ENCODE measurements at places on chromosomes 1 and 21.

GRCh38 chr1:13617773-13618172, 34.1 kb downstream of the PDPN start:
- DNase-seq, result no peak

GRCh38 chr1:42913426-42914091, 45.1 kb downstream of the SLC2A1 start:
- DNase-seq, result no peak

DNA sequence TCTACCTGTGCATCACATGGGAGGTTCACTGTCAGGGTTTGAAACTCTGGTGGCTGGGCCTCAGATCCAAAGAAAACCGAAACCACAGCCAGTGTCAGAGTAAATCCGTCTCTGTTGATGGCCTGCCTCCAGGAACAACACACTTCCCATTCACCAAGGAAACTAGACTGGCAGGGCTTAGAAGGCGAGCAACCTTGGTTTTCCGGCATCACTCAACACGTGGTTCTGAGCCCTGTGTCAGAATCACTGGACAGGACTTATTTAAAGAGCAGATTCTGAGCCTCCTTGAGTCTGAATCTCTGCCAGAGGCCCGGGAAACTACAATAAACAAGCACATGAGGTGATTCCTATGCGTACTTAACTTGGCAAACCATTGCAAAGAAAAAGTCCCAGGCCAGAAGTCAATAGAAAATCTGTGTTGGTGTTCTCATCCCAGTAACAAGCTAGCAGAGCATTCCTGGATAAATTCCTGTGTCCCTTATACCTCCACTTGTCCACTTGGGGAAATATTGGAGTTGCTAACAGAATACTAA, 70.0 kb downstream of the KCTD3 start:
- DNase-seq, result peak; percentile 14

GRCh38 chr1:113031171-113031933, 41.6 kb upstream of the LRIG2 start:
- DNase-seq, result no peak

DNA sequence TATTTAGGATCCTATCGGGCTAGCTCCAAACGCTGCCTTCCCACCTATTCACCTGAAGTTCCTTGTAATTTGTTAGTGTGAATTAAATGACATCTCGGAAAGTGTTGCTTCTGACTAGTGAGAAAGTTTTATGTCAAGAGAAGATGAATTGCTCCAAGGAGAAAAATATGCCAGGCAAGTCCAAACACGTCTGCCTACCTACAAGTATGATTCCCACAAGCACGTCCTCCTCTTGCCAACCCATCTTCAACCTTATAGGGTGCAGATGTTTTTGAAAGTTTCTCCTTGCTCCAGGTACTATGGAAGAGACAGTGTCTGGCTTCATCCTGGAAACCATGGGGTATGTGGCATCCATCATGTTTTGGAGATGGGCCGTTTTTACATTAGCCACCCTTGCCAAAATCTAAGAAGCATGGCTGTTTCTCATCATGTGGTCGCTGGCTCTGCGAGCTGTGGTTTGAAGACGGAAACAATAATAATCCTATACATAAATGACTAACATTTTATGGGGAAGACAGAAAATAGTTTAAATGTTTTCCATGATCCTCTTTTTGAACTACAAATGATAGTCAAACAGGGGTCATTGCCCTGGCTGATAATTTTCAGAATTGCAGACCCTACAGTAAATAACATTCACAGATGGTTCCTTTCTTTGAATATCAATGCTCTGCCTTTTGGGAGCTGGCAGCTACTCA, 505.8 kb downstream of the SMYD3 start:
- no peak for DNase-seq

DNA sequence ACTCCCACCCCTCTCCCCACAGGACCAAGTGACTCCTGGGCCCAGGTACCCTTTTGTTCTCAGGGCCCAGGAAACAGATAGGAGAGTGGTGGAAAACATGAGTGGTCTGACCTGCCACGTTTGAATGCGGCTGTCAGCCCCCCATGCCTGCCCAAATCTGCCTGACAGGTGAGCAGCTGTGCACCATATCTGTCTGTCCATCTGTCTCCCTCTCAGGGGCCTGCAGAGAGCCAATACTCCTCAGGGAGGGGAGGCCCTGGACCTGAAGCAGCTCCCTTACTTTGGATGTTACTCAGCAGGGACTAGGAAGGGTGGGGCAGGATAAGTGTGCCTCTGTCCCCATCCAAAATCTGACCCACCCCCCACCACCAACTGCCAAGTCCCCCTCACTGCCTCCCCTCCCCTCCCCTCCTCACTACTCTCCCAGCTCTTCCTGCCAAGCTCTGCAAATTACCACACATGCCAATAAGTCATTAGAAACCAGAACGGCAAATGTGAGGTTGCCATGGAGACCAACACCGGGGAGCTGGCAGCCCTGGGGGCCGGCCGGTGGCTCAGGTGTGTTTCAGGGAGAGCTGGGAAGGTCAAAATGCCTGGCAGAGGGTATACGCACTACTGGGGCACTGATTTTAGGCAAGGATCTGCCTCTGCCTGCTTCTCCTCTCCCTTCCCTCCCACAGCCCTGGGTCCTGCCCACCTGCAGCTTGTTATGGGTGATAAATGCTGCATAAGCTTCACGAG, 11.5 kb downstream of the LRRN2 start:
- DNase-seq, result no peak

DNA sequence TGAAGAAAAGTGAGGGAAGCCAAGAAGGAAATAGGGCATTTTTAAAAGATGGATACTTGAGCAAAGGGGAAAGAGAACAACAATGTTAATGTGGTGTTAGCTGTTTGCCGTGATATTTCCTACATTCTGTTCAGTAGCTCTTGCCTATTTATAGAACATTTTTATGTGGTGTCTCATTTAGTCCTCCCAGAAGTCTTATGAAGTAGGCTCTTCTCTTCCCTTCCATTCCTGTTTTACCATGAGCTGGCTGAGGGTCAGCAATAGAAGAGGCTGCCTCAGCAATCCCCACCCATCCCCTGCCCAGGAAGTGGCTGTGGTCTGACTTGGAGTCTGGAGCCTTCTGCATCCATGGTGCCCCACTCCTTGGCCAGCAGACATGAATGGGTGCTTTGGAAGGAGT, 60.1 kb downstream of the KIAA0040 start:
- DNase-seq, result no peak

- no peak for DNase-seq
Observed at GRCh38 chr1:89381618-89382017, 17.8 kb downstream of the GBP6 start.

GRCh38 chr1:26337625-26338024, 16.3 kb downstream of the CRYBG2 start:
- no peak for DNase-seq

DNA sequence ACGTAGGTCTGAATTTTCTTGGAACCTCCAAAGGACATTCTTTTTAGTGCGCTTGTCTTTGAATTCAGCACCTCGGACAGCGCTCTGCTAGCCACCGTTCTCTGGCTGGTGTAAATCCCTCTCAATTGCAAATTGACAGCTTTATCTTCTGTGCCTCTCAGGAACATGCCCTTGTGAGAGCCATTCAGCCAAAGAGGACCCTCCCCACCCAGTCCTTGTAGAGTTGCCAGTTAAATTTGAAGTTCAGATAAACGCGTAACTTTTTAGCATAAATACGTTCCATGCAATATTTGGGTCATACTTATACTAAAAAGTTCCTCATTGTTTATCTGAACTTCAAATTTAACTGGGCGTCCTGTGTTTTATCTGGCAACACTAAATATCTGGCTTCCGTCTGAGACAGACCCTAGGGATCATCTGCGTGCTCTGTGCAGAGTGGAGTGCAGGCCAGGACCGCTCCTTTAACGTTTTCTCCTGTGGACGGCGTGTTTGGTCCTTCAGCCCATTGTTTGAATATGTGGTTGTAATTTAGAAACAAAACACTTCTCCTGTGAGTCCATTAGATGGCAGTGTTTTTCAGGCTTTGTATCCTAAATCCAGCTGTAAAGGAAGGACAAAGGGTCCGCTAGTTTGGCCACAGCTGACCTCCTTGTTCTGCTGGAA, 7.0 kb downstream of the KCNAB2 start:
- peak; percentile 56 for DNase-seq

- DNase-seq, result no peak
Observed at GRCh38 chr1:229856009-229856650, 210.9 kb upstream of the GALNT2 start.

GRCh38 chr1:11880911-11881748, 22.4 kb upstream of the NPPB start:
- peak; percentile 39 for DNase-seq

GRCh38 chr1:157505481-157506272, 46.6 kb downstream of the FCRL5 start:
- no peak for DNase-seq

GRCh38 chr21:23858878-23859277, 1748.4 kb downstream of the MRPL39 start:
- DNase-seq, result no peak

DNA sequence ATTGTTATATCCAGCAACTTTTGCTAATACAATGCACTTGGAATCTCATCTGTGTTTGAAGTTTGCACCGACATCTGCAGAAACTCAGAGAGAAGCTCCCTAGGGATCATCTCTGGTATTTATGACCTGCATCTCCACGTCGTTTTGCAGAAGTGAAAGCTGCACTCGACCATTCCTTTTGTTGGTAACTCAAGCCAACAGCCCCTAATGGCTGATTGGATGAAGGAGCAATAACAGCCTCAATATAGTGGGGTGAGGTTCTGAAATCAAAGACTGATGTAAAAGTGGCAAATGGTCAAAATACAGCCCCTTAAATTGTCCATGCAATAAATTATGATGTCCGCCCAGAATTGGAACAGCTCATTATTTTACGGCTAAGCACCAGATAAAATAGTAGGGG, 344.2 kb upstream of the KAZN start:
- peak; percentile 57 for DNase-seq

- no peak for DNase-seq
Observed at GRCh38 chr1:239262538-239262937, 123.8 kb upstream of the CHRM3 start.

DNA sequence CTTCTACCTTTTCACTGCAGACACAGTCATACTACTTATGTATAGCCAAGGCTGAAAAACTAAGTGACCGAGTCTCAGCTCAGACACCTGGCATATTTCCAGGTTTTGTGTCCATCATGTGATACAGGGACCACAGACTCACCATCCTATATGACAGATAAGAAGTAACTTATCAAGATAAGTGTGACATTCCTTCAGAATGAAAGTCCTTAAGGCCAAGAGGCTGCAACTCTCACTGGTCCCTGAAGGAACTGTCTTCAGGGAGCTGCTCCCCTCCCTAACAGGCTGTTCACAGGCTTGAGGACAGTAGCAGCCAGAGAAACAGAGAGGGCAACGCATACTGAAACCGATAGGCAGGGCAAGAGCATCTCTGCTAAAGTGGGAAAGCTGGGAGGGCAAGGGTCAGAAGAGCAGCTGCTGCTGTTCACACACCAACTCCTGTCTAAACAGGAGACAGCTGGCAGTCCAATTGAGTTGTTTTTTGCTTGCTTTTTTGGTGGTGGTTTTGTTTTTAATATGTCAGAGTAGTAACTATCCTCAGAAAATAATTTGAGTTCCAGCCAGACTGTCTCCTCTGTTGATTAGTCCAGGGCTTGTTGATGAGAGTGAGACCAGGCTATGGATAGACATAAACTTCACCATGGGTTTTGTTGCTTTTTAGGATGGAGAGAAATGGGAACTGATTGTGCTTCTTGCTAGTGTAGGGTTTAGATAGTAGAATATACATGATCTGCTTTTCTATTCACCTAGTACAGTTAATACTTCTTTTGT, 67.7 kb downstream of the MACF1 start:
- no peak for DNase-seq

GRCh38 chr21:35475762-35476161, 426.7 kb upstream of the RUNX1 start:
- no peak for DNase-seq

DNA sequence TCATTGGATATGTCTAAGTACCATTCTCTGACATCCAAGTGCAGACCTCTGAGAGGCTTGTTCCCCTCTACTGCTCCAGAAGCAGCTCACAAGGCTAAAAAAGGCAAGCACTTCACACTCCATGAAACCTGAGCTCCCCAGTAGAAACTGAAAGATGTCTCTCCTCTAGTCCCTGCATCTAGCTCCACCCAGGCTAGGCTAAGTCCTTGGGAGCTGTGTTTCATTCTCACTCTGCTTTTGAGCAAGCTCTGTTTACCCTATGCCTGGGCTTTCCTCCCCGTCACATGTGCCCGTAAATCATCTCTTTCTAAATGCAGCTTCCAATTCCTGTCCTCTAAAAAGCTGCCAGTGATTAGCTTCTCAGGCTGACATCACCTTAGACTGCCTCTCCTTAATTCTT, 39.0 kb downstream of the LRRC71 start:
- no peak for DNase-seq

DNA sequence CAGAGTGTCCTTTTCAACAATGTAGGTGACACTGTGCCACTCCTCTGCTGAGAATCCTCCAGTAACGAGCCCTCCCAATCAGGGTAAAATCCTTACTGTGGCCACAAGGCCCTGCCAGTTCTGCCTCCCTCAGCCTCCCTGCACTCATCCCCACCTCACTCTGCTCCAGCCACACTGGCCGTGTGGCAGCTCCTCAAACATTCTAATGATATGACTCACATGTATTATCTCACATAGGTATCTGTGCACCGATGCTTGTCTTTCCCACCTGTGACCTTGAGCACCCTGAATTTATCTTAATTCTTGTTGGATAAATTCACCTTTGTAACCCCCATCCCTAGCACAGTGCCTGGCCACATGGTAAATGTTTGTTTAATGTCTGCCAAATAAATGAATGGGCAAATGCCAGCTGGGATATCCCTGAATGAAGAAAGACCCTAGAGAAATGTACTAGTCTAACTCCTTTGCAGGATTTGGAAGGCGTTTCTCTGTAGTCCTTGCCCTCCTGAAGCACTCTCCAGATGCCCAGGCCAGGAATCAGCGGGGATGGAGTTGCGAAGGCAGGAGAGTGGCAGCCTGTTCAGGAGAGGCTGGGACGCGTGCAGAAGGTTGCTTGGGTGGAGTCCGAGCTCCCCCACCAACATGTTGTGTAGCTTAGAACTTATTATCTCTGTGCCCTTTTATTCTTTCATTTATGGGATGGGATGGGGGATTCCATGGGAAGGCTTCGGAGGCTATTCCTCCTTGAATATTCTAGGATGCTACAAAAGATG, 106.0 kb downstream of the TMEM53 start:
- DNase-seq, result no peak

GRCh38 chr1:54384918-54385726, 21.1 kb downstream of the SSBP3 start:
- DNase-seq, result no peak

DNA sequence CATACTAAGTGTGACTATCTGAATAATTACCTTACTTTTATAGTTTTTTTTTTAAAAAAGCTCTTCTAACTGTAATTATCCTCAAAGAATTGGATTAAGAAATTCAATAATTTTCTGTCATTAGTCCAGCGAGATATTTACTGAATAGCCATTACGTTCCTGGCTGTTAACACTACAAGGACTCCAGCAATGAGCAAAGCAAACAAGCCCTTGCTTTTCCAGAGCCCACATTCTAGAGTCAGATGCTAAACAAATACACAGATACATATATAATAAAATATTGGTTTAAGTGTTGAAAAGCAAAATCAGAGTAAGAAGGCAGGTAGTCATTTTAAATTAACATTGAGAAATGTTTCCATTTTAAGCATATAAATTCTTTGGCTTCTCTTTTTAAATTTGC, 118.4 kb downstream of the ATF6 start:
- no peak for DNase-seq
